Right ventricle myocardium inferior (tissue), 1 donor: ENCODE measurements at places on chromosomes 4 and X.
A peak's percentile ranks its signal among the peaks of the same experiment; 100 is the strongest.

- peak; percentile 65 for DNase-seq
Observed at GRCh38 chr4:80097400-80098177, 24.6 kb upstream of the ANTXR2 start.

DNA sequence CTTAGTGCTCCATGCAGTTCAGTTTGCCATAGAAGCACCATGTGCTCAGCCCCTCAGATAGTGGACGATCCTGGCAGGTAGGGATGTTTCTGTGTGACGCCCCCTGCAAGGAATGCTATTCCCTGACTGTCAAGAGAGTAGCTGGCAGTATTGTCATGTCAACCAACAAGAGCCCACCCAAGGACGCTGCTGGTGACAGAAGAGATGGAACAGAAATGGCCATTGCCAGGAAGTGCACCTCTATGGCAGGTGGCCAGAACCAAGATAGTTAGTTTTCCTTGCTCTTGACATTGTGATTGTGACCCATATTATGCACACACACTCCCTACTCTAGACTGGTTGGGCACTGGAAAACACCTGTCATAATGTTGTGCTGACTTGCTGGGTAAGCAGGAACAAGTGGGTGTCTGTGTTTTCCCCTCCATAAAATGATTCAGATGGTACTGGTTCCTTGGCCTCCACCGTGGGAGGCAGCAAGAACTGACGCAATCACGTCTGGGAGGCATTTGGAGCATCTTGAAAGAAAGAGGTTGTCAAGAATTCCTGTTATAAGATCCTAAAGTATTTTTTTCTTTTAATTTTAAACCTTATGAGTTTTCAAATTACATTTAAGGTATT is 507.9 kb downstream of the MID1IP1 start:
- DNase-seq, result no peak

DNA sequence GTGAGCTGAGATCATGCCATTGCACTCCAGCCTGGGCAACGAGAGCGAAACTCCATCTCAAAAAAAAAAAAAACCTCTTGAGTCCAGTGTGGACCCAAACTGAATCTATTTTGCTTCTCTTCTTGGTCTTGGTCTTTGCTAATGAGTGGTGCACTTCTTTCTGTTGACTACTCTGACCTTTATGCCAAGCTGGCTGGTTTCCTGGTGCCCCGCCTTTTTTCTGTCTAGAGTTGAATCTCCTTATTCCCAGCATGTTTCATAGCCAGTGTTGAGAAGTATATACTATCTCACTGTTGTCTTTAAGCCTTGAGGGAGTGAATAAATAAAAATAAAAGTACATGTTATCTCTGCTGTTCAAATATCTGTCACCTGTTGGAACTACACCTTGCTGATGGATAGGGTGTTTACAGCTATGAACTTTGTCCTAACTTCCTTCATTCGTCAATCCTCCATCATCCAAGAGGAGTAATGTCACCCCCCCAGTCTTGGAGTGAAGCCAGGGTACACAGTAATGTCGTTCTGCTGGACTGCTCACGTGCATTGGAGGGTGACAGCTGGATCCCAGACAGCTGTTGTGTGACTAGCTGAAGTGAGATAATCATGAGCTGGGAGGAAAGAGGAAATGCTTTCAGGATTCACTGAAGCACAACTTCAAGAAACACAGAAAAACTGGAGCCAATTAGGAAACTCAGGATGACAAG is 99.3 kb upstream of the PRKG2 start:
- DNase-seq, result no peak

- DNase-seq, result no peak
Observed at GRCh38 chrX:43643662-43644061, 12.4 kb upstream of the MAOA start.

DNA sequence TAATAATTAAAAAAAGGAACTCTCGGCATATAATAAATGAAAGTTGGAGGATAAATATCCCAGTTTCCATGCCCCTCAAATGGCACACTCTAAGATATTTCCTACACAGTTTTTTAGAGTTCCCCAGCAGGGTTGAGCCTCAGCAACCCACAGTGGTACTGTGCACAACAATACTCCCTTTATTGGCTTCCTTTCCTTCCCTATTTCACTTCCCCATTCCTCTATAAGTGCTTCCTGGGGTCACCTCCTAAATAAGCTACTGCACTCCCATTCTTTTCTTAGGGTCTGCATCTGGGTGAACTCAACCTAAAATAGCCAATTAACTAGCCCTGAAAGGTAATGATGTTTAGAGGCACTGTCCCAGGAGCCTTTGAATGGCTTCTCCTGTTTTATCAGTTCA is 76.4 kb upstream of the NHS start:
- no peak for DNase-seq

DNA sequence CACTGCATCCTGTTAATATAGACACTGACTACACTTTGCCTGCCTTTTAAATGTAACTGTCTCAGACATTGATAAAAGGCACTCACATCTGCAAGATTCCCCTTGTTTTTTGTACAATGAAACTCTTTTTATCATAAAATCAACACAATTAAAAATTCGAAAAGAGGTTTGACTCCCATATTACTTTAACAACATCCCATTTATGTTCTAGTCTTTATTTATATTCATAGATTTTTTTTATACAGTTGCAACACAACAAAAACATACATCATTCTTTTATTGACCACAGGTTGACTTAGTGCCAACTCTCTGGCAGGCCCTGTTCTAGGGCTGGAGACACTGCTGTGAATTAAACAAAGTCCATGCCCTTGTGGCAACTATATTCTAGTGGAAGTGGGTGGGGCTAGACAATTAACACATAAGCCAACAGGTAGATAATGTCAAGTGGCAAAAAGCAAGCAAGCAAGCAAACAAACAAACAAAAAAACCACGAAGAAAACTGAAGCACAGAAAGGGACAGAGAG is 36.8 kb downstream of the ANK2 start:
- DNase-seq, result no peak

DNA sequence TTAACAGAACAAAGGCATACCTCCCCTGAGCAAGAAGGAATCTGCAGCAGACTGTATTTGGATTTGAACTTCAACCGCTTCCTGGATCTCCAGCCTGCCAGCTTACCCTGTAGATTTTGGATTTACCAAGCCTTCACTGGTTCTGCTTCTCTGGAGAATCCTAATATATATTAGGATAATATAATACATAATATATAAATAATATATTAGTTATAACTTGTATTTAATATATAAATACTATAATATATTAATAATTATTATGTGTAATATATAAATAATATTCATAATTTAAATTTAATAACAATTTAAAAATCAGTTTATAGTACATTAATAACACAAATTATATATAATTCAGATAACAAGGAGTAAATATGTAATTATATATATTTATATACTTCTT is 121.4 kb downstream of the COX18 start:
- DNase-seq, result no peak

GRCh38 chr4:145956288-145956890 is 17.8 kb upstream of the ZNF827 start:
- no peak for DNase-seq

DNA sequence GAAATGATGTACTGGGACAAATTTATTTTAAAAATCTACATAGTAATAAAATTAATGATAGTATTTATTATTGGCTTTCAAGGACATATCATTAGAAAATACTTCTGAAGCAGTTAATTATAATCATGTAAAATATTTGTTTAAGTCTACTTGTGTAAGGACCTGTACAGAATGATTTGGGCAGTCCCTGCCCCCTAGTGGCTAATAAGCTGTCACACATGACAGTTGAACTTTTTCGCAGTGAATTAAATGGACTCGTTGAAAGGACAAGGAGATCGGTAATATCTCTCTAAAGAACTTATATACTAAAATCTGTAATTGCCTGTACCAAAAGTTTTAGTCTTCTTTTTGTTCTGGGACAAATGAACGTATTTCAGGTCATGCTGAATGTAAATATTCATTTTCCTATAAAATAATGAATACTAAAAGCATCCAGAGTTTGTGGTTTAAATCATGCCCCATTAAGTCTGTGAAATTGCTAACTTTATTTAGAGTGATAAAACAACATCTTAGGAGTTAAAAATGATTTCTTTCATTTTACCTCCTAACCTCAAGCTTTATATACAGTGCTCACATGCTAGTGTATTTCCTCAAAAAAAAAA is 13.6 kb downstream of the EXOC1 start:
- no peak for DNase-seq

GRCh38 chr4:146960634-146961033 is 15.0 kb upstream of the TTC29 start:
- DNase-seq, result no peak

DNA sequence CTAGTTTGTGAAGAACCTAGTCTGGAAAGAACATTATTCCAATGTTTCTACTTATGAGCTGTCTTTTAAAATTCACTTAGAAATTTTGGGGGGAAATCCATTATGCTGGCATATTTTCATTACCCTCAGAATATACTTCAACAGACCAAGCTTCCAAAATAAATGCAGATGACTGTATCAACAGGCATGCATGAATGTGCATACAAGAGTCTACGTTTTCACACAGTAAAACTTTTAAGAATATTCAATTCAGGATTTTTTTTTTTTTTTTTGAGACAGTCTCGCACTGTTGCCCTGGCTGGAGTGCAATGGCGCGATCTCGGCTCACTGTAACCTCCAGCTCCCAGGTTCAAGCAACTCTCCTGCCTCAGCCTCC is 49.7 kb downstream of the ABCG2 start:
- no peak for DNase-seq

DNA sequence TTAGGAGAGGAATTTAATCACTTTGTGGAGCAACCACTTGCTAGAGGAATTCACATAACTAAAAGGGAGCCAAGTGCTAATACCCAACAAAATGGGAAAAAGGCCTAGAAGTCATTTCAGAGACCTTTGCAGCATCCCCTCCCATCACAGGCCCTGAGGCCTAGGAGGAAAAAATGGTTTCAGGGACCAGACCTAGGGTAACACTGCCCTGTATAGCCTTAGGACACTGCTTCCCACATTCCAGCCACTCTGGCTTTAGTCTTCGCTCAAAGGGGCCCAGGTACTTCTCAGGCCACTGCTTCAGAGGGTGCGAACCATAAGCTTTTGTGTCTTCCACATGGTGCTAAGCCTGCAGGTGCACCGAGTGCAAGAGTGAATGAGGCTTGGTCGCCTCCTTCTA is 19.1 kb downstream of the SPANXN2 start:
- no peak for DNase-seq

- no peak for DNase-seq
Observed at GRCh38 chrX:136781180-136781797, 557 bp upstream of the ARHGEF6 start.

- DNase-seq, result no peak
Observed at GRCh38 chrX:16516232-16516876, 133.6 kb upstream of the S100G start.

DNA sequence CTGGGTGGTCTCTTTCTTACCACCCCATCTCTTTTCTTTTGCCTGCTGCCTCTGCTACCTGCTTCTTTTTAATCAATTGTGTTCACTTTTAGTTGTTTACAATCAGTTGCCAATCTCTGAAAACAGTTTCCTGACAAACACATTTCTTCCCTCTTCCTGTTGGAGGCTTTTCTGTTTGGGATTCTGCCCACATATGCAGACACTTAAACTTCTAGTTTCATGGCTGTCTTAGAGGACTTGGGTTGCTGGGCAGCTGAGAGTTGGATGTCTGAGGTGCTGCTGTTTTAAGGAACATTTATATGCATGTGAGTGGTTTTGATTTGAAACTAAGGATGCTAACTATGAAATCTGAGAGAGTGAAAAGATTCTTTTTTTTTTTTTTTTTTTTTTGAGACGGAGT is 112.3 kb upstream of the LIMCH1 start:
- no peak for DNase-seq

DNA sequence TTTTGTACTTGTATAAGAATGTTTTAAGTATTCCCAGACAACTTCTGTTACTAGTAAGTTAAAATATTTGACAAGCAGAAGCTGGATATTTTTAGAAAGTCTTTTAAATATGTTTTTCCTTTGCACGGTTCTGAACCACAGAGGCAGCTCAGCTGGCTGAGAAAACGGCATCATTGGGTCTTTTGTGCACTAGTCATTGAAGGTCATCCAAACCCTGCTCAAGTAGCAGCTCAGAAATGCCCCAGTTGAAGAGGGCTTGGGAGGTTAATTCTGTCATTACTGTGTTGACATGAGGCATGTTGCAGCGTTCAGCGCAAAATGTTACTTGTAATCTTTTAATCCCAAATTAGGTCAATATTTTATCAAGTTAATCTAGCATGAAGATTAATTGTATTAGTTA is 383.7 kb upstream of the FAM241A start:
- DNase-seq, result no peak

DNA sequence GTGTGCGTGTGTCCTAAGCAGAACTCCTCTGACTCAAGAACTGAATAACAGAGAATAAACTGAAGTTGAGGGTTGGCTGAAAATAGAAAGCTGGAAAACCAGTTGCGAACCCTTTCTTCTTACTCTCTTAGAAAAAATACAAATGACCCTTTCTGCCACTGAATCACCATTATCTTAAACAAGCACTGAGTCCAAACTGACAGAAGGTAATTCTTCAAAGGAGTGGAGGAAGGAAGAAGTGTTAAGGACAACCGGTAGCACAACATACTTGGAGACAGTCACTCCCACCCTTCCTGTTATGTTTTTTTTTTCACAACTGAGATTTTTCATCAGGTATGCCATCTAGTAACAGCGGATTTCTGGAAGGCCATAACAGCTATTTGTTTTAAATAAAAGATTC is 38.1 kb downstream of the HELQ start:
- no peak for DNase-seq

- DNase-seq, result no peak
Observed at GRCh38 chr4:67447873-67448272, 97.4 kb downstream of the CENPC start.

DNA sequence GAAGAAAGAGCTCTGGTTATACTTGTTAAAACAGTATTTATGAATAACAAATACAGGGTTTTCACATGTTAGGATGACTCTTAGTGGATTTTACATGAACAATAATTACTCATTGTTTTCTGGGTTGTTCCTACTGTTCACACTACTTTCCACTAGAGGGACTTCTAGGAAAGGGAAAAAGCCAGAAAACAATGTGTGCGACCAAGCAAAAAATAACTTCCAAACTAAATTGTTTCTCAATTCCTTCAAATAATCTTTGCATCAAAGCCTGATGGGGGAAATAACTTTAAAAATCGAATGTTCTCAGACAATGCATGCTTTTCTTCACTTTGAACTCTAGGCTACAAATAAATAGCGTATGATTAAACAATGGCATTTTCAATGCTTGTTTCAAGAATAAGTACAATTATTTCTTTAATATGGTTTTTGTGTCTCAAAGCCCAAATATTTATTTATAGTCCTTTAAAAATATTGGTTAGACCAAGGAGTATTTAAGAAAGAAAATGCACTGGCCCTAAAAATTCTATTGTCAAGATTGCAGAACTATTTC is 72.1 kb upstream of the ETNPPL start:
- no peak for DNase-seq

DNA sequence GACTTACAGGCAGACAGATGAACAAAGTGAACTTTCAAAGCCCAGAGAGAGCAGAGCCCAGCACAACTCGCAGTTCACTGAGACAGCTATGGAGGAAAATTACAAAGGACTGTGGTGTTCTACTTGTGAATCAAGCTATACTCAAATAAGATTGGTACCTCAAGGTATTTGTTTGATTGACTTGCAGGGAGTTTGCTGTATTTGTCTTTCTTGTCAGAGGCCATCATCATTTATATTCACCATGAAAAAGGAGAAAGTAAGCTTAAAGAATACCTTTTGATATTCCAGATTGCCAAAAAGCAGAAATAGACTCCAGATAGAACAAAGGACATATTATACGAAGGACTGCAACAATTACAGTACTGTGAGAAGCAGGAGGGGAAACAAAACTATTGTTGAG is 1047.9 kb downstream of the RPA4 start:
- DNase-seq, result no peak
